ENCODE measurements at places on chromosomes 1 and 21.
A peak's percentile ranks its signal among the peaks of the same experiment; 100 is the strongest.

GRCh38 chr1:36645867-36646266, 163.2 kb upstream of the CSF3R start:
- DNase-seq, result no peak

GRCh38 chr1:150183061-150183460, 33.3 kb downstream of the PLEKHO1 start:
- no peak for DNase-seq

- peak; percentile 3 for DNase-seq
Observed at GRCh38 chr1:178945763-178946266, 74.9 kb upstream of the ANGPTL1 start.

DNA sequence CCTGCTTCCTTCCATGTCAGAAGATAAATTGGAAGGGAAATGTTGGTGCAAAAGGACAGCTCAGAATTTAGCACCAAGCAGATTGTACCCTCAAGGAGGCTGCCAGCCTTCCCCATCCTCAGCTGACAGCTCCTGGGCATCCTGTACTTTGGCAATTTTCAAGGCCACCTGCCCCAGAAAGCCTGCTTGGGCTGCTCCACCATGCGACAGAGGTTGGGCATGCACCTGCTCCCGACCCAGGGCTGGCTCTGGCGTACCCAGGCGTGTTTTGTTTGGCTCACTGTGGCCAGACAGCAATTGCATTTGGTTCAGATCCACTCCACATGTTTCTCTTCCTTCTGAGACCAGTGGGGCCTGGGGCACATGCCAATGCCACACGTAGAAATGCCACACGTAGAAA, 547.8 kb downstream of the NPHP4 start:
- DNase-seq, result no peak

DNA sequence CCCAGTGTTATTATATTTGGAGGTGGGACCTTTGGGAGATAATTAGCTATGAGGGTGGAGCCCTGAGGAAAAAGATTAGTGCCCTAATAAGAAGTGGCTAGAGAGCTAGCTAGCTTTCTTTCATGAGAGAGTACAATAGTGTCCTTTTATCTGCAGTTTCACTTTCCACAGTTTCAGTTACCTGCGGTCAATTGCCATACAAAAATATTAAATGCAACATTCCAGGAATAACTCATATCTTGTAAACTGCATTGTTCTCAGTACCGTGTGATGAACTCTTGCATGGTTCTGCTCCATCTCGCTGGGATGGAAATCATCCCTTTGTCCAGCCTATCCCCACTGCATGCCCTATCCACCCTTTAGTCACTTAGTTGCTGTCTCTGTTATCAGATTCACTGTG, 201.6 kb downstream of the RWDD3 start:
- DNase-seq, result no peak

GRCh38 chr1:28812669-28813468, 899 bp downstream of the OPRD1 start:
- no peak for DNase-seq

- DNase-seq, result no peak
Observed at GRCh38 chr1:172638249-172638648, 20.7 kb upstream of the FASLG start.

DNA sequence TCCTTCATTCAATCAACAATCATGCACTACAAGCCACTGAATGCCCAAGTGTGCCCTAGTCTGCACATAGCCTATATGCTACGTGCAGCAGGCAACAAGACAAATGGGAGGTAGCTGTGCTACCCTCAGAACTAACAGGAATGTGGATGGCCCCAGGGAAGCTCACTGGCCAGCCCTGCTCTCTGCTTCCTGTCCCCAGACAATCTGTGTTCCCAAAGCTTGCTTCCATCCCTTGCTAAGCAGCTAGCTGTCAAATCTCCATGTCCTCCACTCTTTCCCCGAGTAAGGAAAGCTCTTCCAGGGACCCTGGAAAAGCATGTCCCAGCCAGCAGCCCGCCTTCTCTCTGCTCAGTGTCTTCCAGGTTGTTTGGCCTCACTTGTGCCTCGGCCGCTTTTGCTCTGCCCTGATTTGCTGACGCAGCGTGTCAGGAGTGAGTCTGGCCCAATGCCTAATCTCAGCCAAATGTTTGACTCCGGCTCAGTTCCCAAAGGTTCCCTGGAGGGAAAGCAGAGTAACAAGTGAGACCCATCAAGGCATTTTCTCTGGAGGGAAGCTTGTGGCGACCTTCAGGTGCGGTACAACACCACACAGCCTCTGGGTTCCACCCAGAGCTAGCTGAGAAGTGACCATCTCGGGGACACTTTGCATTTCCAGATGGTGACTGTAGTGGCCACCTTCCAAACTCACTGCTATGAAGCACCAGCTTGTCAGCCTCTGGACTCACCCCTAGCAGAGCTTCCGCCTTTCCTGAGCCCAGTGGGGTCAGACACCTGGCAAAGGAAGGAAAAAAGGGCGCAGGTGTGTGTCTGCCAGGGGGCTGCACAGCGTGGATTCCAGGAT, 243.4 kb downstream of the RHOU start:
- no peak for DNase-seq

DNA sequence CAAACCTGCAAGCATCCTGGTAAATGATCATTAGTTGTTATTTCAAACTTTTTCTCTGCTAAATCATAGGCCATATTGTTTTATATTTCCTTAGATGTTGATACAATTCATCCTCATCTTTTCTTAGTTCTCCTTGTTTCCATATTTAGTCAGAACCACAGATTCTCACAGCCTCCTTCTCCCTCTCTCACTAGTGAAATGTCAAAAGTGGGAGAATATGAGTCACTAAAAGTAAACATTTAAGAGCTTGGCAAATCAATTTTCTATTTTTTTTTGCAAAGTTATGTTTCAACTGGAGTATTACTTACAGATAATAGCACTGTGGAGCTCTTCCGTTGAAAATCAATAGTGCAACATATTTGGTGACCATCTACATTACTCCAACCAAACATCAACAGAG, 308.8 kb downstream of the COL11A1 start:
- DNase-seq, result no peak

GRCh38 chr21:34885125-34885524, 164.0 kb downstream of the RUNX1 start:
- peak; percentile 17 for DNase-seq

GRCh38 chr1:239126884-239127283, 259.5 kb upstream of the CHRM3 start:
- no peak for DNase-seq

DNA sequence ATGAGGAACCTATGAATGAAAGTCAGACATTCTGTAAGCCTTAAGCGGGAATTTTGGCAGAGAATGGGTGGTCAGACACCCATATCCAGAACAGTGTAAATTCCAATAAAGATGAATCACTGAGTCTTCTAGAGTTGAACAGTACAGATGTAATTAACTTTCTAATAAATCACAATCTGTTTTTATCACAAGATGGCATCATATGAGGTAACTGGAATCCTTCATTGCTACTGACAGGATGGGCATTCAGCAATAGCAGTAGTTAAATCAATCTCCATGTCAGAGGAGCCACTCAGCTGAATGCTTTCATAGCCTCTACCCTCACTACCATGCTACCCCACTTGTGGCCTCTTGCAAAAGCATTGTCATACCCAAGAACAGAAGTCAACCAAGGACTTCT, 690.3 kb downstream of the AMY1C start:
- no peak for DNase-seq

GRCh38 chr21:30415993-30416392, 9.7 kb downstream of the KRTAP13-3 start:
- no peak for DNase-seq

DNA sequence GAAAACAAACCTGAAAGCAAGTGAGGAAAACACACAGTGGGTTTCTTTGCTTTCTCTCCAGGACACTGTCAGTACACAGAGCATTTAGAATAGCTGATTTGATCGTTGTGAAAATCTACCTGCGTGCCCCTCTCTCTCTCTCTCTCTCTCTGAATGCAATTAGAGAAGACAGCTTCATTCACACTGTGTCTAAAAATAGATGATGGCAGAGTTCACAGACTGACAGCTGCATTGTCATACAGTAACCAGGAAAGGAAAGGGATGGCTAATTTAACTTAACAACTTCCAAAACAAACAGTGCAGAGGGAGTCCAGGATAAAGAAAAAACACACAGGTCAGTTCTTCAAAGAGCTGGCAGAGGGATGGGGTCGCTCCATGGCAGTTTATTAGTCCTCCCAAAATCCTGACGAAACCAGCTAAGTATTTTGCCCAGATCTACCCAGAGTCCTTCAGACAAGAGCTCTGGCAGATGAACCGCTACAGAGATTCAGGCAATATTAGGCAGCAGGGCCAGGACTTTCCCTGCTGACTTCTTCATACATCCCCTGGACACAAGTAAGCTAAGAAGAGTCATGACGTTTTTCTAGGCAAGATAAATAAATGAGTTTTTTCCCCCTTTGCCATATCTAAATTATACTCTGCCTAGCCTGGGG, 58.9 kb downstream of the WLS start:
- peak; percentile 74 for DNase-seq

DNA sequence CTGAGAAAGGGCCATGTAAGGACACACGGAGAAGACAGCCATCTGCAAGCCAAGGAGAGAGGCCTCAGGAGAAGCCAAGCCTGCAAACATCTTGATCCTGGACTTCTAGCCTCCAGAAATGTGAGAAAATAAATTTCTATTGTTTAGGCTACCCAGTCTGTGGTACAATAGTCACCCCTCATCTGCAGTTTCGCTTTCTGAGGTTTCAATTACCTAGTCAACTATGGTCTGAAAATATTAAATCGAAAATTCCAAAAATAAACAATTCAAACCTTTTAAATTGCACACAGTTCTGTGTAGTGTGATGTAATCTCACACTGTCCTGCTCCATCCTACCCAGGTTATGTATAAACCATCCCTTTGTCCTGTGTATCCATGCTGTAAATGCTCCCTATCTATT, 52.6 kb downstream of the ZNF644 start:
- no peak for DNase-seq

All from kidney glomerular epithelial cell (primary cell).